A549 treated with GW870086 at 1 μM for 4 hours (cell line): ENCODE measurements at places on chromosomes 5 and 9. TPM values are rescaled to one million over a fixed set of nuclear protein-coding genes. Genes with fewer than 3 reads are reported as not detected.

DMRTA1 gene
- total RNA-seq = 0.55 to 0.83 TPM (median 0.77 TPM) in 5 replicates

HNRNPK gene
- 528 to 660 TPM (median 547 TPM) in 5 replicates for total RNA-seq

PCDHB14 gene
- total RNA-seq = 0.02 to 0.13 TPM (median 0.07 TPM) in 5 replicates

REEP2 gene
- 6.1 to 7.7 TPM (median 6.9 TPM) in 5 replicates for total RNA-seq

HTR4 gene
- total RNA-seq = not detected in 5 replicates

FOXD4L3 gene
- total RNA-seq = 0.11 to 0.12 TPM in 2 of 5 replicates, not detected in the others

PSMD5 gene
- total RNA-seq = 27.9 to 34.2 TPM (median 31.0 TPM) in 5 replicates

PAEP gene
- 0.41 to 0.47 TPM (median 0.45 TPM) in 4 of 5 replicates, not detected in the other for total RNA-seq

STPG3 gene
- total RNA-seq = not detected in 5 replicates

TCF7 gene
- total RNA-seq = 9.9 to 12.3 TPM (median 11.3 TPM) in 5 replicates

ZNF300 gene
- total RNA-seq = 2.0 to 2.9 TPM (median 2.8 TPM) in 5 replicates

PTPDC1 gene
- total RNA-seq = 3.1 to 4.4 TPM (median 4.4 TPM) in 5 replicates

NKD2 gene
- total RNA-seq = 15.5 to 19.9 TPM (median 18.5 TPM) in 5 replicates

TYRP1 gene
- total RNA-seq = not detected in 5 replicates

C5orf52 gene
- not detected in 5 replicates for total RNA-seq

OR1J2 gene
- not detected in 5 replicates for total RNA-seq

DRD1 gene
- total RNA-seq = 0.13 to 0.23 TPM (median 0.17 TPM) in 5 replicates

SLC46A2 gene
- total RNA-seq = not detected in 5 replicates

OGN gene
- total RNA-seq = not detected in 5 replicates

OR13C4 gene
- not detected in 5 replicates for total RNA-seq

TPPP gene
- total RNA-seq = 4.6 to 6.9 TPM (median 5.6 TPM) in 5 replicates

NIPSNAP3A gene
- 10.2 to 15.7 TPM (median 13.9 TPM) in 5 replicates for total RNA-seq

CETN3 gene
- total RNA-seq = 20.1 to 29.3 TPM (median 24.1 TPM) in 5 replicates

SLC44A1 gene
- 23.0 to 36.2 TPM (median 32.1 TPM) in 5 replicates for total RNA-seq

DEPDC1B gene
- total RNA-seq = 14.6 to 18.6 TPM (median 15.0 TPM) in 5 replicates
